Spleen (tissue), 13 donors: ENCODE measurements at places on chromosomes 12 and 14. TPM values are rescaled to one million over a fixed set of nuclear protein-coding genes. Genes with fewer than 3 reads are reported as not detected.

GRCh38 chr12:18443768-18444437, 182.6 kb downstream of the PIK3C2G start:
- DNase-seq: no peak

GRCh38 chr12:130879212-130879686, 7.4 kb downstream of the RAN start:
- peak; percentile 82 for DNase-seq

GRCh38 chr12:6341417-6342139, at the start of gene TNFRSF1A:
TNFRSF1A (minus strand) TSS chr12:6342076; CDS start chr12:6341814, 262 bp downstream.
- peak; percentile 87 for DNase-seq

GRCh38 chr12:54215989-54216796, 27.4 kb upstream of the SMUG1 start:
- peak; percentile 82 for DNase-seq

- no peak for DNase-seq
Measured at GRCh38 chr14:105498430-105499255, 7.6 kb downstream of the TEDC1 start.

- DNase-seq: no peak
Measured at GRCh38 chr12:106088811-106089485, 49.8 kb downstream of the NUAK1 start.

- peak; percentile 84 for DNase-seq
Measured at GRCh38 chr12:121668750-121669520, 519 bp downstream of the MORN3 start.

- DNase-seq: no peak
Measured at GRCh38 chr14:99410019-99410418, 70.6 kb downstream of the SETD3 start.

DNA sequence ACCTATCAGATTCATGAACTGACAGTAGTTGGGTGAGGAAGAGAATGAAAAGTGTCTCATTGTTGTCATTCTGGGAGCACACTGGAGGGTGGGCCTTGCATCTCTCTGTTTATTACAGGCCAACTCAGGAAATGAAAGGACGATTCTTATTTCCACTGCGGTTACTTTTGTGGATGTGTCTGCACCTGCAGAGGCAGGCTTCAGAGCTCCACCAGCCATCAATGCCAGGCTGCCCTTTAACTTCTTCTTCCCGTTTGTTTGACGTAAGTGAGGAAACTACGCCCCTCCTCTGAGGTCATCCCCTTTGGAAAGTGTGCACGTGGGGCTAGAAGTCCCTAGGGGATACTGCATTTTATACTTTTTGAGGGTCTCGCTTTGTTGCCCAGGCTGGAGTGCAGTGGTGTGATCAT, 33.7 kb downstream of the TCTN1 start:
- DNase-seq: no peak

GRCh38 chr12:85725991-85726390, 110.2 kb downstream of the RASSF9 start:
- DNase-seq: no peak

The DHRS7 gene
- total RNA-seq: 87.5 TPM

The GPR162 gene
- 2.1 TPM for total RNA-seq

The GPX2 gene
- not detected for total RNA-seq

The MYRFL gene
- total RNA-seq: 0.20 TPM

The CATSPERB gene
- 1.2 TPM for total RNA-seq

The CD4 gene
- 177 TPM for total RNA-seq

The CLEC7A gene
- total RNA-seq: 39.8 TPM

The DIO3 gene
- total RNA-seq: not detected

The ARHGDIB gene
- 628 TPM for total RNA-seq

The CEBPE gene
- 0.77 TPM for total RNA-seq

The SETD1B gene
- 37.7 TPM for total RNA-seq
